ENCODE measurements at places on chromosomes 1 and 21.

GRCh38 chr1:182877842-182878241 is 38.7 kb downstream of the DHX9 start:
- DNase-seq: no peak

- no peak for DNase-seq
Measured at GRCh38 chr1:64337926-64338325, 132.0 kb upstream of the CACHD1 start.

DNA sequence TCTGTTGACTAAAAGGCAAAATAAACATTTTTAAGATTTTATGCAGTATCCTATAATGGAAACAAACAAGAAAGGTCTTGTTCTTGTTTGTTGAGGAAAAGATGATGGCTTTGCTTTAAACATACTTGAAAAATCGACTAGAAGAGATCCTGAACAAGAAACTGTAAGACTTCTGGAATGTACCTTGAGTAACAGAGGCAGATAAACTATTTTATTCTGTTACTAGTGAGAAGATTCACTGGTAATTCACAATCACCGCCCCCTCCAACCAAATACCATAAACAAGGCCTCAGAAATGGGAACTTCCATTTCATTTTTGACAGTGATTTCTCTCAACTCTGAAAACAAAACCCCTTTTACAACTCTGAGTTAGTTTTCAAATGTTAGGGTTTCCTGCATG is 18.1 kb downstream of the TSEN15 start:
- no peak for DNase-seq

DNA sequence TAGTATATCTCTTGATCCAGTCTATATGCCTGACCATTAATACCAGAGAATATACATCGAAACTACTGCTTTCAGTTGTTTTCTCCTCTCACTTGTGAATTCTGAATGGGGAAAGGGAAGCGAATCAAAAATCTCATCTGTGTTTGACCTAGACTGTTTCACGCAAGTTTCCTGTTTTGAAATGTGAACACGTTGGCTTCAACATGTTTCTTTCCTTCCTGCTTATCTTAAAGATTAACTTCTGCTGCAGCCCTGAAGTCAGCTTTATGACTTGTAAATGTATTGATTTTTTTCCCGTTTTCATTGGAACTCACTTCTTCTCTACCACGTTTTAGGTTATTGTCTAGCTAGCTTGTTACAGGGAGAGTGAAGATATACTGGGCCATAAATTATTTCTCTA is 49.9 kb downstream of the SNX27 start:
- DNase-seq: no peak

DNA sequence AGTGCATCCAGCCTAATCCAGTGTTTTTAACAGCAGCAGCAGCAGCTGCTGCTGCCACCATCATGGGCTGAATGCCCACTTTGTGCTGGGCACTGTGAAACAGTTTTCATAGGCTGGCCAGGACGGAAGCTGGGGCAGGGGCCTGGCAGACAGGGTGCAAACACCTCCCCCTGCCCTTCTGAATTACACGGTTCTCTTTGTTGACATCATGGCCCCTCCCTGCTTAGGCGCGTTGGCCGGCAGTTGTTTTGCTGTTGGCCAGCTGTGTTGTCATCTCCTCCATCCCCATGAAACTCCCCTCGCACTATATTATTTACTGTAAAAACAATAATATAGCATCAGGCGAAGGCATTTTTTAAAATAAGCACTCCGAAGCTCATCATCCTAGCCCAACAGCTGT is 33.1 kb downstream of the PTPRU start:
- DNase-seq: no peak

- no peak for DNase-seq
Measured at GRCh38 chr1:83950106-83950661, 48.7 kb downstream of the TTLL7 start.

GRCh38 chr1:85121744-85122143 is 73.4 kb upstream of the MCOLN3 start:
- DNase-seq: no peak

DNA sequence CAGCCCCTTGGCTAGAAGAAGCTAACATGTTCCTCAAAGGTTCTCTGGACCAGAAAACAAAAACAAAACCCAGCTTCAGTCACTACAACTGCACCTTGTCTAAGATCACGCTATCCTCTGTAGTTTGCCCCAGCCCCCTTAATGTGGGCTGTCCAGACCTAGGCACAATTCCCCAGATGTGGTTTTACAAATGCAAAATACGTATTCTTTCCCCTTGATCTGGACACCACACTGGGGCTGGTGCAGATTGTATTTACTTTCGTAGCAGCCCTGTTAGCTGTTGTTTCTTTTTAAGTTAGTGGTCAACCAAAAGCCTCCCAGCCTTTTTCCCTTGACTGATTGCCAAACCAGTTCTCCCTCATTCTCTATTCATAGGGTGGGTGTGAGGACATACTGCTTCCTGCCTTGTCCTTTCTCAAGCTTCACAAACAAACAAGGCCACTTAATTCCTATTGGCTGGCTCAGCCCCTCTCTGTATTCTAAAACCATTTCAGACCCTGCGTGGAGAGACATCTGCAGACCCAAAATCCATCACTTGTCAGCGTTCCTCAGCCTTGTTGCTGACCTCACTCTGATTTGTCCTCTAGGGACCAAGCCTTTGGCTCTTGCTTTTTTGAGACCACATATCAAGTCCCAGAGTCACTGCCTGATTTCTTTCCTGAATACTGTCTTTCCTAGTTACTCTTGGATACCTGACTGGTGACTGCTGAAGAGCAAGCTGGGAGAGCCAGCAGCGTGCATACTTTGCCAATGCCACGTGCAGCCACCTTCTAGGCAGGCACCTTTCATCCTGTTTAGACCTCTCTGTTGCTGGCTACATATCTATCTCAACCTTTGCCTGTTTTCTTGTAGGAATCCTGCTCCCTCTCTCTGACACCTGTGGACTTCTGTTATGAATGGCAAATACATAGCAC is 96.4 kb upstream of the RAB3GAP2 start:
- no peak for DNase-seq
